ENCODE measurements at places on chromosomes 7 and 10.

DNA sequence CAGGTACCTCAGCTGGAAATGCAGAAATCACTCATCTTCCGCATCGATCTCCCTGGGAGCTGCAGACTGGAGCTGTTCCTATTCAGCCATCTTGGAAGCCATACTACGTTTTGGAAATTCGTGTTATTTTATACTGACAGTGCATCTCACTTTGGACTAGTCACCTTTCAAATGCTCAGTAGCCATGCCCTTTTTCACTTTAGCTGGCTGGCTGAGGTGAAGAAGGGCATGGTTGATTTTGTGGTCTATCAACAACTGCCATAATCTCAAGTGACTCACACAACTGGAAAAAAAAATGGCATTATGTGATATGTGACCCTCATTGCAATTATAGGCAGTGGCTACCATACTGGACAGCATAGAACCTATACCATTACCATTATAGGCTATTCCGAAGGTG, 100.5 kb downstream of the CCDC71L start:
- peaks cover 30% of the 10 kb centered on the region for H3K27me3 ChIP-seq
- DNase-seq: no peak
- no peak overlapping the region for H3K4me3 ChIP-seq
- no peaks in the 10 kb centered on the region for H3K36me3 ChIP-seq

- H3K4me3 ChIP-seq: no peak overlapping the region
- H3K27ac ChIP-seq: peak overlapping the region; percentile 59
- no peaks in the 10 kb centered on the region for H3K27me3 ChIP-seq
- DNase-seq: no peak
- peaks cover 36% of the 10 kb centered on the region for H3K36me3 ChIP-seq
Measured at GRCh38 chr7:30460246-30460633, 18.3 kb downstream of the NOD1 start.

DNA sequence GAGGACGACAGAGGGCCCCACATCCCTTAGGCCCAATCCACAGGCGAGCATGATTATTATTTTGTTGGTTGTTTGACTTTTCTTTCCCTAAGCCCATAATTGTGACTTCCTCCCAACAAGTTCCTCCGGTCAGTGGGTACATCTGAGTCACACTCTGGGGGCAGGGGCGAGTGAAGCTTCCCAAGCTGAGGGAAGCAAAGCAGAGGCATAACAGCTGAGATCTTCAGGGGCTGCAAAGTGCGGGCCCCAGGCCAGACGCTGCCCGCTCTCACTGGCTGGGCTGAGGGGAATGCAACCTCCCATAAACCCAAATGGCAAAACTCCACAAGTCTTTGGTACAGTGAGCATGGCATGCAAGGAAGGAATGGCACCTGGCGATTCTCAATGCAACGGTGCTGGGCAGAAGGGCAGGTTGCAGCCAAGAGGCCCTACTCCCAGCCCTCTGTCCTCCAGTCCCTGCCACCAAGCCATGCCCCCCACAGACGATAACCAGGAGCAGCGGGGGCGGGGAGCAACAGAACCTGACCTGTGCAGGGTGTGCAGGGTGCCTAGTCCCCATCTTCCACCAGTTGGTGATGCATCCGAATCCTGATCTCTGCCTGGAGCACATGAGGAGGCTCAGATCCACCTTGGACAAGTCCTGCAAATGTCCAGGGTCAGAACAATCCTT, 25.3 kb downstream of the TNS3 start:
- no peaks in the 10 kb centered on the region for H3K36me3 ChIP-seq
- no peak overlapping the region for H3K27ac ChIP-seq

GRCh38 chr10:125982260-125982948, 86.0 kb downstream of the FANK1 start:
- DNase-seq: peak; percentile 49
- H3K4me3 ChIP-seq: no peak overlapping the region
- H3K4me1 ChIP-seq: peaks cover 9% of the 10 kb centered on the region
- no peaks in the 10 kb centered on the region for H3K36me3 ChIP-seq
- H3K27ac ChIP-seq: no peak overlapping the region

DNA sequence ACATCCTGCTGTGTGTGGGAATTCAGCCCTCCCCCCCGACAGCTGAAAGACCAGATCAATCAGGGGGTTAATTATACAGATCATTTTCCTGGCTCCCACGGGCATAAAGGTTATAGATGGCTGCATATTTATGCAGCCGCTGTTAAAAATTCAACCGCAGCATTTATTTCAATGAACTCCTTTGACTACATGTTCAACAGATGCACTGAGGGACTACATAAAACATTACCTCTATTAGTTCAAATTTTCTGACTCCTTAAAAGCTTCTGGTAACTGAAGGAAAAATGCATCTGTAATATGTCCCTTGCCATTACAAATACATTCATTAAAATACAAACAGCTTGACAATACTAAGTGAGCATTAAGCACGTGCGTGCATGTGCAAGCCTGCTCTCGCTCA, 49.7 kb upstream of the YAE1 start:
- no peak for DNase-seq
- peaks cover 18% of the 10 kb centered on the region for H3K27me3 ChIP-seq
- no peak overlapping the region for H3K27ac ChIP-seq

DNA sequence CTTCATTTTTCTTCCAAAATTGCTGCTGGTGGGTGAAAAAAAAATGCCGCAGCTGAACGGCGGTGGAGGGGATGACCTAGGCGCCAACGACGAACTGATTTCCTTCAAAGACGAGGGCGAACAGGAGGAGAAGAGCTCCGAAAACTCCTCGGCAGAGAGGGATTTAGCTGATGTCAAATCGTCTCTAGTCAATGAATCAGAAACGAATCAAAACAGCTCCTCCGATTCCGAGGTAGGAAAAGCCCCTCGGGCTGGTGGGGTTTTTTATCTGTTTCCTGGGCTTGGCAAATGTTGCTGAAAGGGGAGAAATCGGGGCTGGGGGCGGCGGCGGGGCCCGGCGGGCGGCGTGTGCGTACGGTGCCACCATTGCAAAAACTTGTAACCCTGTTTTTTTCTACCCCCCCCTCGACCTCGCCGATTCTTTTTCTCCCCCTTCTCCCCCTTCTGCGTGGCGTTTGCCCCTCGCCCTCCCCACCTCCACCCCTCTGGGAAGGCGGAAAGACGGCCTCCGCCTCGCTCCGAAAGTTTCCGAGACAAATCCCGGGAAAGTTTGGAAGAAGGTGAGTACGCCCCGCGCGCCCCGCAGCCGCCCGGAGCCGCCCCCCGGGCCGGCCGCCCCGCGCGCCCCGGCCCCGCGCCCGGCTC, 789 bp downstream of the TCF7L2 start:
- H3K36me3 ChIP-seq: peaks cover 15% of the 10 kb centered on the region
- DNase-seq: peak; percentile 7
- H3K27ac ChIP-seq: peak overlapping the region; percentile 95
- no peaks in the 10 kb centered on the region for H3K27me3 ChIP-seq
- H3K4me1 ChIP-seq: peaks cover 22% of the 10 kb centered on the region

DNA sequence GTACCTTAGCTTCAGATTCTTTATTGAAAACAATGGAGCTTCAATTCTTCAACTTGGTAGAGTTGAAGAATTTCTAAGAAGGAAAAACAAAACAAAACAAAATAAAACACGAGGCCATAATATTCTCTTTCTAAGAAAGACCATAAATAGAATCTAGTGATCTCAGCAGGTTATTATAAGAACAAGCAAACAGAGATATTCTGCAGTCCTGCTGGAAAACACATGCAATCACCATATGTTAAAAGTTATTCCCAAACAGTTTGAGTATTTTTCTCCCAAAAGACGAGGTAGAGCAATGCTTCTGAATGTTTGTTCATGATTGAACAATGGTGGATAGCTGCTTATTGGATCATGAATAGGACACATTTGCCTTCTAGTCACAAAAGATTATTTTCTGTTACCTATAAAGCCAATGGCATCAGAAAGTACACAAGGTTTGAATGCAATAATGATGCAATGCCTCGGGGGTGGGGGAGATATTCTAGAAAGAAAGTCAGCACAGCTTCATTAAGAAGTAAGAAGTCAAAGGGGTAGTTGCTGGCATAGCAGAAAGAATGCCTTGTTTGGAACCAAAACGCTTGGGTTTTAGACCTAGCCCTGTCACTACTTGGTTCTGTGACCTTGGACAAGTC, 59.3 kb downstream of the CREB3L2 start:
- H3K27ac ChIP-seq: peak overlapping the region; percentile 29
- no peaks in the 10 kb centered on the region for H3K27me3 ChIP-seq
- H3K4me3 ChIP-seq: no peak overlapping the region
- peaks cover 4% of the 10 kb centered on the region for H3K4me1 ChIP-seq
- no peaks in the 10 kb centered on the region for H3K36me3 ChIP-seq

GRCh38 chr7:24808518-24808917, 51.3 kb upstream of the GSDME start:
- peaks cover 39% of the 10 kb centered on the region for H3K36me3 ChIP-seq
- no peak overlapping the region for H3K27ac ChIP-seq
- H3K27me3 ChIP-seq: no peaks in the 10 kb centered on the region
- no peak overlapping the region for H3K4me3 ChIP-seq
- DNase-seq: no peak
- no peaks in the 10 kb centered on the region for H3K4me1 ChIP-seq

- H3K27ac ChIP-seq: no peak overlapping the region
- H3K4me3 ChIP-seq: no peak overlapping the region
- no peaks in the 10 kb centered on the region for H3K4me1 ChIP-seq
- H3K27me3 ChIP-seq: peaks cover 92% of the 10 kb centered on the region
Measured at GRCh38 chr7:1645476-1645875, 24.6 kb upstream of the ELFN1 start.

GRCh38 chr7:111051832-111052231, 39.1 kb upstream of the LRRN3 start:
- no peak overlapping the region for H3K4me3 ChIP-seq
- no peak overlapping the region for H3K27ac ChIP-seq
- H3K4me1 ChIP-seq: peaks cover 5% of the 10 kb centered on the region
- H3K27me3 ChIP-seq: no peaks in the 10 kb centered on the region

DNA sequence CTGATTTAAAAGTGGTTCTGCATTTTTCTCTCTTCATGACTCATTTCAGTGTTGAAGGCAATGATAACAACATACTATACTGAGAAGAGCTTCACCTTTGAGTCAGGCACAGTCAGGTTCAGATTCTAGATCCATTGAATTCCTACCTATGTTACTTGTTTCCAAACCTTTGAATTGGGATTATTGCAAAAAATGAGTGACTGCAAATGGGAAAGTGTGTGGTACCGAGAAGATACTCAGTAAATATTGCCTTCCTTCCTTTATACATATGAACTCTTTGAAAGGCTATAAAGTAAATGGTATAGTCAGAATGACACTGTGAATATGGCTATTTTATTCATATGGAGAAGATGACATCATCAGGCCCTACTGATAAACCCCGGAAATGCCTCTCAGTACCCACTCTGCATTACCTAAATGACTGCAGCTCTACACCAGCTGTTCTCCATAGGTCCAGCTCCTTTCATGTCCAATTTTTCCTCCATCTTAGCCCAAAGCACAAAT, 66.7 kb upstream of the FGL2 start:
- no peak overlapping the region for H3K4me3 ChIP-seq
- H3K27me3 ChIP-seq: no peaks in the 10 kb centered on the region
- no peaks in the 10 kb centered on the region for H3K36me3 ChIP-seq
- peaks cover 5% of the 10 kb centered on the region for H3K4me1 ChIP-seq

DNA sequence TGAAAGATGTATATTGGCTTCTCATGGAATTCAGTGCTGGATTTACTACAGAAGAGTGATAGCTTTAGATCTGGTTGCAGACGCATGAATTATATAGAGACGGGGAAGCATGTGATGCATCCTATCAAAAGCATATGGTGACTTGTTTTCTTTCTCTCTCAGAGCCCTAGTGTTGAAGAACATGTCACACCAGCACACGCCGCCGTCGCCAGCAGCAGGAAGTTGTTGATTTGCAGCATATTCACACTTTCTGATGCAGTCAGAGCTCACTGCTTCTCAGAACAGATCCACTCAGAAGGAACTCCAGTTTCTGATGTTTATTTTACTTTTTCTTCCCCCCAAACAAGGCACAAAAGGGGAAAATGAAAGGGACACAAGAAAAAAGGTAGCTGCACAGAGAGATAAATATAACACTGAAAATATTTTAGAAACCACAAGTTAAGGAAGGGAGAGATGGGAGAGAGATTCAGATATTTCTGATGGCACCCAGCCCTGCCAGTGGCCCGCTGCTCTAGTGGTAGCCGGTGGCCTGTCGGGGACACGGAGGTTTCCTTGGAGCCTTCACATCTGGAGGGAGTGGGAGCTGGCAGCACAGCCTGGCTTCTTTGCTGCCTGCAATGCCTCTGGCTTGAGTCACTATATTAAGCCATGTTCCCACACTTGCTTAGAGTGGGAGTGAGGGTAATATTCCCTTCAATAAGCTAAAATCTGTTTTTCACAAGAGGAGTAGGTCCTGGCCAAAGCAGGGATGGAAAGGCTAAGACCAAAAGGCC, 123.2 kb downstream of the NRP1 start:
- H3K27ac ChIP-seq: peak overlapping the region; percentile 84
- H3K4me1 ChIP-seq: peaks cover 15% of the 10 kb centered on the region
- H3K36me3 ChIP-seq: no peaks in the 10 kb centered on the region
- no peak for DNase-seq
- H3K27me3 ChIP-seq: no peaks in the 10 kb centered on the region
- peak overlapping the region; percentile 13 for H3K4me3 ChIP-seq

Measured in effector memory CD8-positive, alpha-beta T cell (primary cell).